Activated CD4-positive, alpha-beta T cell treated with anti-CD3 and anti-CD28 coated beads for 24 hours (primary cell): ENCODE measurements at places on chromosomes 1 and 21.

- DNase-seq: no peak
Measured at GRCh38 chr1:233269656-233270055, 25.9 kb downstream of the PCNX2 start.

GRCh38 chr1:54833121-54833520, 32.0 kb upstream of the TTC22 start:
- no peak for DNase-seq

DNA sequence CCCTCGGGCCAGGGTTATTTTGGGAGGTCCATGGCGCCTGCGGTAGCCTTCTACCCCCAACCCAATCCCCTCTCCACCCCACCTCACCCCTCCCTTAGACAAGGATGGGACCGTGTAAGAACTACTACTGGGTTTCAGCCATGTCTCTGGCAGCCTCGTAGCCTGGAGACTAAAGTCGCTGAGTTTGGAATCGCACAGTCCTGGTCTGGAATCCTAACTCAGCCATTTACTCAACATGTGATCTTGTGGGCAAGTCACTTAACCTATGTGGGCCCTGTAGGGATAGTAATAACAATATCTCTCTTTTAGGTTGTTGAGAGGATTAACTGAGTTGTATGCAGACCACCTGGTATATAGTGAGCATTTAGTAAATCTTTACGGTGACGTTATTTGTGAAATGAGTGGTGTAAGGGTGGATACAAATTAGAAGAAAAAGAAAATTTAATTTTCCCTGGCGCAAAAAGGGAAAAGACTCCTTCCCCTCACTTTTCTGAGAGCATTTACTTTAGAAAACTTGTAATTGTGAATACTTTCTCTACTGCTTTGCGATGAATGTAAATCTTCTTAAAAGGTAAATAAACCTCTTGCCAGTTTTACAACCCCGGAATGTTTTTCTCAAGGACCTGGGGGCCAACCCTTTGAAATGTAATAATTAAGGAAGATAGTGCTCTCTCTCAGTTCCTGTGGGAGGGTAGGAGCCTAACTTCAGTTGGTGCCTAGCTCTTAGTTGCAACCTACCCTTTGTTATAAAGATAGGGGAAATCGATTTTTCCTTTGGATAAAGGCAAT, 615 bp upstream of the MRPS15 start:
- DNase-seq: no peak

GRCh38 chr1:197991594-197991993, 74.4 kb downstream of the LHX9 start:
- no peak for DNase-seq

GRCh38 chr1:61395146-61395800, 312.9 kb downstream of the NFIA start:
- no peak for DNase-seq

DNA sequence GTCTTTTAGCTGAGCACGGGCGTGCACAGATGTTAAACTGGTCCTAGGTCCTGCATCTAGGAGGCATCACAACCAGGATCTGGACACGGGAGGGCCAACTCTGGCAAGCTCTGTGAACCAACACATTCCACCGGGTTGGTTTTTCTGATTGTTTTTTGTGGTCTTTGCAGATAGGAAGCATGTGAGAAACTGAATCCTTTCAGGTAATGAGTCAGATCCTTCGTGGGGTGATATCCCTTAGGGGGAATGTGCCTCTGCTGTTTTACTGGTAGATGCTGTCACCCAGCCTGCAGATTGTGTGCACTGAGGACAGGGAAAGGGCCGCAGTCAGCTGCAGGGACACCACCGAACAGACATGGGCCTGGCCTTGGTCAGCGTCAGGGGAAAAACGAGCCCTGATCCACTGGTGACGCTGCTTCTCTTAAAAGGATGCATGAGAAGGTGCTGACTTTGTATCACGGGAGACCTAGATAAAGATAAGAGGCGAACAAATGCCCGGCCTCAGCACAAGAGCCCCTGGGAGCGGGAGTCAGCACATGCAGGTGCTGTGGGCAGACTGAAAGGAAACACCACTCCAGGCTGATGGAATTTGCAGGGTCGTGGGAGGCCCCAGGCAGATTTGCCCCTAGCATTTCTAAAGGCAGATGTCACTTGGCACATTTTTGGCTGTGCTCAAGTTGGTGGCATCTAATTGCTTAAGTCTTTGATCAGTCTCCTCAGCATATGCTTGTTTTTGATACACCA, 51.1 kb downstream of the DOP1B start:
- no peak for DNase-seq
